ENCODE measurements at places on chromosomes 3 and 15.

DNA sequence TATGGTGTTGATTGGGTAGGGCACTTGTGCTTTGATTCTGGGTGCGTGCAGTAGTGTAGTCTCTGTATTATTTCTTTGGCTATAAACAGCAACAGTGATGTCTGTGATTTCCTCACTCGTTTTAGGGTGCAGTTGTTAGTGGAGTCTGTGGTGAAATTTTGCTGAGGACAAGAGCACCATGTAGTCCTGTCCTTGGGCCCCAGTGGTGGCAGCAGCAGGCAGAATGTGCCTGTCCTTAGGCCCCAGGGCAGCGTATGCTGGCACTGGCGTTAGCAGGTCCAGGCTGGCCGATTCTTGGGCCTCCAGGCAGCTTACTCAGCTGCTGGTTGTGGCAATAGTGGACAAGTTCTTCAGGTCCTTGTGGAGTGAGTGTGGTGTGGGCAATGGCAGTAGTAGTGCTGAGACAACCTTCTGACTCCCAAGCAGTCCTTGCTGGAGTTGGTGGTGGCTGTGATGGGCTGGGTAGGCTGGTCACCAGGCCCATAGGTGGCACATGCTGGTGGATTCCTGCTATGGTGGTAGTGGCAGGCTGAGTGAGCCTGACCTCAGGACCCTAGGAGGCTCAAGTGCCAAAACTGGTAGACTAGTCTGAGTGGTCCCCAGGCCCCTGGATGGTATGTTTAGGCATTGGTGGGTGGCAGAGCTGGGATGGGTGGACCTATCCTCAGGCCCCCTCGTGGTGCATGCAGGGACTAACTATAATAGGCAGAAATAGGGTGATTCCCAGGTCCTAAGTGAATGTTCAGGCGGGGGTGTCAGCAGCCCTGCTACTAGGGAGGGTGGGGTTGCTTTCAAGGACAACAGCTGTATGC lies 56.3 kb downstream of the TNFAIP8L3 start:
- DNase-seq, result no peak

DNA sequence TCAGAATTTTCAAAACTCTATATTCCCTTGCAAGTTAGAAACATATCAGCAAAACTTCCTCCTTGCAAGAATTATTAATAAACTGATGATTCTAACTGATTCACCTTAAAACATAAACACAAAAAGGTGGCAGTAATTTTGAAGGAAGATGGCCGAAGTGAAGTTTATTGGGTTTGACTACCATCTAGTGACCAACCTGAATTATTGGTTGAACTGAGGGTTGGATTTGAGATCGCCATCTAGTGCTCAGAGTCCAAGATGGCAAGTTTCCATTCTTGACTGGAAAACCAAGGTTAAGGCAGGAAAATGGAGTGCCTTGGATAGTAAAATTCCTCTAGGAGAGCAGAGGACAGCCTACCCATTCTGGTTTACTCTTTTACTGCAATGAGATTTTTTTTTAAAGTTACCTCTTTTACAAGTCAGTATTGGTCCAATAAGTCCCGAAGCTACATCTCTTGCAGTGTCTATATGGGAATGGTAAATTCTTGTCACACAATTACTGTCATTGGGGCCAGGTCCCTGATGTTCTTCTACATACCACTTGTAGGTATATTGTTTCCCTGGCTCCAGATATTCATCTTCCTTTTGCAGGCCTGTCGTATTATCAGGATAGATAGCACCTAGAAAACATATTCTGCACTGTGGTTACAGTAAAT lies 51.6 kb upstream of the CP start:
- peak; percentile 18 for DNase-seq

DNA sequence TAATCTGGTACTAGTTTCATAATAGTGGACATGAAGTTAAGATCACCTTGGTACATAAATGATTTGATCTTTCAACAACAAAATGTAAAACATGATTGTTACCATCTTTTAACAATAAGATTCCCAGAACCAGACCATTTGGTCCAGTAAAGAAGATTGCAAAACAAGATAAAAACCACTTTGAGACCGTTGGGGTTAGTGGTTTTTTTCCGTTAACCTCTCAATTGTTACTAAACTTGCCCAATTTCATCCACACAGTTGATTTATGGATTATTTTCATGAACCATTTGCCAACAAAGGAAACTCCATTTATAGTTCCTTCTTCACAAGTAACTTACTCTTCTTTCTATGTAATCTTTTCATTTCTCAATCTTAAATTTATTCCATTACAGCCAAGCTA lies 53.8 kb downstream of the ATP8B4 start:
- no peak for DNase-seq

- DNase-seq, result no peak
Measured at GRCh38 chr3:65778968-65779367, 259.8 kb downstream of the MAGI1 start.

DNA sequence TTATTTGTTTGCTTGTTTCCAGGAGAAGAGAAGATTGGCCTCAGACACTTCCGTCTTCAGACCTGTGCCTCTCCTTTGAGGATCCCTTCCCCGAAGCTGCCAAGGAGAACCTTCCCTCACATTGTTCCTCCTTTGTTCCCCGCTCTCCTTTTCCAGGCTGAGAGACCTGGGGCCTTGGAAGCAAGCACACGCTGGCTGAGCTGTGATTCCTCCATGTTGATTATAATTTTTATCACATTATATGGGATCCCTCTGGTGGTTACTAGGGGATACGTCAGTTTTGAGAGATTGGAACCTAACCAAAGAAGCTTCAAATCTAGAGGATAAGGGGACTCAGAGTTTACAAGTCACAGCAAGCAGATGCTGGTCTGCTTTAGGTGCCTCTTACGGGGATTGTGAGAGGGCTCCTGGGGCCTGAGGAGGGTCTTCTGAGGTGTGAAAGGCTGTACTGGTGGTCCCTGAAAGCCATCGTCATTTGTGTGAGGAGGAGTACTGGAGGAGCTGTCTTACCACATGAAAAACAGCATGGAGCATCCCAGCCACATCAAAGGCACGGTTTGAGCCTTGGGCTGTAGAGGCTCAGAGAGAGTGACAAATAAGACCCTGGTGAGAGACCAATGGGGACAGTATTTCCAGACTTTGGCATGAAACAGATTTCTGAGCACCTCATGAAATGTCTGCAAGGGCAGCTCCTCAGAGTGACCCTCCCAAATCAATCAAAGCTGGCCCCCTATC lies 760.1 kb upstream of the CFAP20DC start:
- no peak for DNase-seq

DNA sequence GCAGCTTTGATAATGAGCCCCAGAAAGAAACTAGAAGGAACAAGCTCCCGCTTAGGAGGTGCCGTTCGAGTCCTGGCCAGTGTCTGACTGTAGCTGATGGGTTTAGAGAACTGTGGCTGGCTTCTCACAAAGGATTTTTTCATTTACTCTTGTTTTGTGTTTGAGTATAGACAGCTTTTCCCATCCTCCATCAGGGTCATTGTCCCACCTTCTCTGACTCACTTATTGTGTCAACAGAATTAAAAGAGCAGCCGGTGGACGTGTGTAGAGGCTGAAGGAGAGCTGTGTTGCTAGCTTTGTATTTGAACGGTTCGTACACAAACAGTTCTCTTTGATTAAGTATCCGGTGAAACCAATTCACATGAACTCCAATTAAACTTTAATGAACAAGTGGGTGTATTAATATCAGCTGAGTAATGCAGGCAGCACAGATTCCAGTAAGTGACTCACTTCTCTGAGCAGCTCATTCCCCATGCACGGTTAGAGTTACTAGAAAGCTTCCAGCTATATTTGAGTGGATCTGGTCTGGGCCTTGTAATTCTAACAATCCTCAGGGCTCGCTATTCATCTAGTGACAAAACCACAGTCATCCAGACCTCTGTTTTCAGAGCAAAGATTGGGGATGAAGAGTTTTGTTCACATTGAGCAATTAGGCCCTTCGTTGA lies 141.0 kb downstream of the LPP start:
- DNase-seq, result no peak

DNA sequence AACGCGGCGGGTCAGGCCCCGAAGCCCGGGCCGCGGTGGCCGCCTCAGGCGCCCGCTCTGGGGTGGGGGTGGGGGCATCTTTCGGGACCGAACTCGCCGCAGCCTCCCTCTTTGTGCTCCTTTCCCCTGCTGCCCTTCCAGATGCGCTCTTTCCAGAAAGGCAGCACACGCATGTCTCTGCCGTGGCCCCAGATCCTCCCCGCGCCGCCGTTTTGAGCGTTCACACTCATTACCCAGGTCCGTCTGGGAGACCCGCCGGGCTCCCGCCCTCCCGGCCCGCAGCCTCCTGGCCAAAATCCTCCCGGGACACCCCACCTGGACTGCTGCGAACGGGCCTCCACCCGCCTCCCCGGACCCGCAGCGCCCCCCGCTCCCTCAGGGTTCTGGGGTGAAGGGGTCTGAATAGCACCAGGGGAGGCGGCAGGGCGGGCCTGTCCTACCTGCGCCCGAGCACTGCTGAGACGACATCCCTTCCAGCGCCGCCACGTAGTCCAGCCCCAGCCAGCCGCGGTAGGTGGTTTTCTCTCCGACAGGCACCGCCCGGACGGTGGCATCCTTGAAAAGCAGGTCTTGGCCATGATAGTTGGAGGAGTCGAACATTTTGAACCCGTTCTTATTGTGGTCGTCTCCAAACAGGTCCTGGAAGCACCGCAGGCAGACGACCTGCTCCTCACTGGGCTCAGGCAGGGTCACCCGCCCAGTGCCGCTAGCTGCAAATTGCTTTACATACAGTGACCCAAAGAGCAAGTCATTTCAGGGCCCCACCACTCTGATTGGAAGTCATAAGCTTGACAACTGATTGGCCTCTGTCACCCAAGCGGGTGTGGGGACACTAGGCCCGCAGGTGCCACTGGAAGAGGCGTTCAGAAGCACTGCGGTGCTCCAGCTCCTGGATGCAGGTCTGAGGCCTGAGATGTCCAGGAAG lies 25.9 kb downstream of the MELTF start:
- DNase-seq, result no peak

DNA sequence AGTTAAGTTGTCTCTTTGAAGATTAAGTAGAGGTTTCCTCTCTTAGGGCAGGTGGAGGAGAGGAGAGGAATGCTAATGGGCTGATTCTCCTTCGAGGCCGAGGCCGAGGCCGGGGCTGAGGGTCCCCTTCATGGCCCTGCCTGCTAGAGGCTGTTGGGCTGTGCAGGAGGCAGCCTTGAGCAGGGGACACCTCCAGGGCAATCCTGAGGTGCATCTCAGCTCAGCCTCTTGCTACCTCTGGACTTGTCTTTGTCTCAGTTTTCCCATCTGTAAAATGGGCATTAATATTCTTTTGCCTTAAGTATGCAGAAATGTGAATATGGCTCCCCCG lies 97.7 kb upstream of the PRR20G start:
- DNase-seq, result no peak

DNA sequence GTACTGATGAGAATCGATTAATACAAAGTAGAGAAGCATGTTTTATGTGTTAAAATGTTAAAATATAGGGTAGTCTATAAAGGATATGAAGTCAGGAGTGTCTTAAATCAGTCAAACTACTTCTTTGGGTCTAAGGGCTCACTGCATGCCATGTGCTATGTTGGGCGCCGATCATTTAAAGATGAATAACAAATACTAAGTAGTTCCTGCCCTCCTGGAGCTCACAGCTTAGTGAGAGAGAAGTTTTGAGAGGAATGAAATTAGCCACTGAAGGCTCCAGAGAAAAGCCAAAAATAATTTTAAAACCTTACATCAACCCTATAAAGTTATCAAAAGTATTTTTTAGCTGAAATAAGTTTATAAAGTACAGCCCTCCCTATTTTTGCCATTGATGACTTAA lies 44.5 kb downstream of the BLM start:
- no peak for DNase-seq

DNA sequence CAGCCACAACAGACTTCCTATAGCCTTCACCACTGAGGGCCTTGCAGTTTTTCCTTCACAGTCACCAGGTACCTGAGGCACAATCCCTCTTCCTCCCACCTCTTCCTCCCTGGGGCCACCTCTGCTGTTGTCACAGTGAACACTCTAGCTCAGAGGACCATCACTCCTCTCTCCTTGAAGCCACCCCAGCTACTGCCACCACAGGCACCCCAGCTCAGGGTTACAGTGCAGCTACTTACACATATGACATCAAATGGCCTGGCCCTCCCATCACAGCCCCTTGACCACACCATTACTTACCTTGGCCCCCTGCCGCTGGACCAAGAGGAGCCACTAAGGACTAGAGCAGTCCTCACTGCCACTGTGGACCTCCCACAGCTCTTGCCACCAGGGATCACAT lies 213.5 kb upstream of the CRBN start:
- DNase-seq, result no peak
